Left renal pelvis (tissue), 4 donors: ENCODE measurements at places on chromosomes 4 and X.

- DNase-seq, result no peak
These were observed 182.7 kb downstream of the ANK2 start for GRCh38 chr4:113232194-113232593.

DNA sequence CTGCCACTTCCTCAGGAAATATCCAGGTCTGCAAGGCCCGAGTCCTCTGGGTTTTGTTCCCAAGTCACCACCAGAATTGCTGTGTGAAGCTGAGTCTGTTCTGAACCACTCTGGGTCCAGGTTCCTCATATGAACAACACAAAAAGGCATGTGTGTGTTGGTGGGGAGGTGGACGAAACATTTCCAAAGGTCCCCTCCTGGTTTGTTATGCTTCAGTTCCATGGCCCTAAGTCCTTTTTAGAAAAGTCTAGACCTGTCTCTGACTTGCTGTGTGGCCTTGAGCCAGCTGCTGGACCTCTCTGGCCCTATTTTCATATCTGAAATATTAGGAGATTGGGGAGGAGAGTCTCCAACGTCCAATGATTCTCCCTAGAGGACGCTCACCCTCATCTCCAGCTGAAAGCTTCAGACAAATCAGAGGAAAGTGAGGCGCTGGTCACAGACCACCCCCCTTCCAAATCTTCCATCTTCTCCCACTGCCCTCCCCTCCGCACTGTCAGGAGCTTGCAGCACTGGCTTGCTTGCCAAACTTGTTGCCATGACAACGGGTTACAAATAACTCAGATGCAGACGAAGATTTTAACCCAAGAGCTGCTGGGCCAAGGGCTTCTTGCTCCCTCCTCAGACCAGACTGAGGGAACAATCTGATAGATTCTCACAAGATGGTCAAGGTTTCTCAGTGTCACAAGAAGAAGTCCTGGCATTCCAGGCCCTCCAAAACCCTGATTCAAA lies 64.5 kb downstream of the SMC1A start:
- DNase-seq, result peak; percentile 5

DNA sequence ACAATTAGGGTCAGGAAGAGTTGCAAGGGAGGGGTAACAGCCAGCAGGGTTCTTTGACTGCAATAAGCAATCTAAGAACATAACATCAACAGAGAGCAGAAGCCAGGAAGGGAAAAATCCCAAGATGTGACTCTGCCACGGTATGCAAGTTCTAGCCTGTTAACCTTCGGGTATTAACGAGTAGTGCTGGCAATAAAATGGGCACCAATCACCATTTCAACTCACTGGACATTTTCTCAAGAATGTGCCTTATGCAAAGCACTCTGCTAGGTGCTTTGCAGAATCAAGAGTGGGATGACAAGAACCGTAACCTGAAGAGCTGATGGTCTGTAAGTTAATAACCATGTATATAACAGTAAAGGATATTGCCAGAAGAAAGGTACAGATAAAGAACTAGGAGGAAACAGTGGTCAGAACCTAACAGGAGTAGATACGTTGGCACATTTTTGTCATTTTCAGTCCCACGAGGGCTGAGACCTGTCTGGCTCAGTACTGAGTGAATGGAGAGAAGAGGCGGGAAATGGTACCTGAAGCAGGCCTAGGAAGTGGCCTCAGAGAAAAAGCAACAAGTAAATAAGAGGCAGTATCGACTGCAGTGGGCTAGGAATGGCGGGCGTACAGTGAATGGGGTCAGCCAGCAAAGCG lies 2.7 kb downstream of the ELOVL6 start:
- no peak for DNase-seq

DNA sequence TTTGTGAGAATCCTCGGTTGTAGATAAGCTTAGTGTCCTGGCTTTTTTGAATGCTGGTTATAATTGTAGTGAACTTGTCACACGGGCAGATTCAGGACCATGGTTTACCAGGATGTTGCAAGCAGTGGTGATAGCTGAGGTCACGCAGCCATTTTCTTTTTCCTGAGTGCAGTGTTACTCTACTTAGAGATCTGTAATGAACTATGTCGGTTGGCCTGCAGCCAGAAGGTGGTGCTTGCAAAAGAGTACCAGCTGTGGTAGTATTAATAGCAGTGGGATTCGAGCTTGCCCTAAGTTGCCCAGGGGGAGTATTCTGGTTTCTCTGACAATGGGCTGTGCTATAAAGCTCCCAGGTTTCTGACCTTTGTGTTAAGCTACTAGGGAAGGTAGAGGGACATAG lies 368.9 kb downstream of the SLITRK2 start:
- DNase-seq, result no peak

- DNase-seq, result no peak
These were observed 29.1 kb downstream of the JADE3 start for GRCh38 chrX:46941341-46941740.

GRCh38 chr4:24729119-24729730 lies 66.1 kb upstream of the SOD3 start:
- DNase-seq, result no peak

DNA sequence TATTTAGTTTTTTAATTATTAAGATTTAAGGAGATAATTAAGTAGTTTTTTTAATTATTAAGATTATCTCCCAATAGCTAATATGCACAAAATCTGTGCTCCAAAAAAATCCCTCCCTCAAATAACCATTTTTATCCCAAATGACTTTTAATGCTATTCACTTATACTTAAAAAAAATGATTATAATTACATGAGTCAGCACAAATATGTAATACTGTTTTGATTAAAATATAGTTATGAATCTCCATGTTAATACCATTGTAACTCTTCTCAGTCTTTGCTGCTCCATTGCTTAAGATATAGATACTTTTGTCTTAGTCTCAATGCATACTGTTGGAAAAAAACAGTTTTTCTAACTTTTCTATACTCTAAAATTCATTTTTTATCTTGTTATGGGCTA lies 1121.1 kb upstream of the ADGRL3 start:
- DNase-seq, result no peak

- DNase-seq, result no peak
These were observed 395.5 kb upstream of the BOD1L1 start for GRCh38 chr4:14023036-14023435.

DNA sequence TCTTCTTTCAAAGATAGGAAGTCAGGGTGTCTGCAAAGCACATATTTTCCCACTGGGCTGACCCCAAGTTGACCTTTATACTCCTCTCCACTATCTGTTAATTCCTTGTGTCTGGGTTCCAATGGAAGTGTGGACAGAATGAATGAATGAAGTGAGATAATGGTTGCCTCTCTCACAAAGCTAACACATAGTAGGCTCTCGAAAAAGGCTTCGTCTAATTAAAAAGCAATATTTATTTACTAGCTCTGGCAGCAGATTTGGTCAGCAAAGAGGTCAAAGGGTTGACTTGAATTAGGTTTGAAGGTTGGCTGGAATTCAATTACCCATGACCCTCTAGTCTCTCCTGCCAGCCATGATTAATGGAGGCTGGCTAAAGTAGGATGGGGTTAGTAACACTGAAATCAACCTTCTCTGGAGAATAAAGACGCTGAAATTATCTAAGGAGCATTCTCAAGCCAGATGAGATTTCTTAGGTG lies 280.3 kb upstream of the KLF3 start:
- DNase-seq, result no peak

GRCh38 chrX:140422501-140422900 lies 82.4 kb downstream of the SOX3 start:
- DNase-seq, result no peak

GRCh38 chrX:13074297-13075262 lies 30.2 kb upstream of the FAM9C start:
- no peak for DNase-seq

DNA sequence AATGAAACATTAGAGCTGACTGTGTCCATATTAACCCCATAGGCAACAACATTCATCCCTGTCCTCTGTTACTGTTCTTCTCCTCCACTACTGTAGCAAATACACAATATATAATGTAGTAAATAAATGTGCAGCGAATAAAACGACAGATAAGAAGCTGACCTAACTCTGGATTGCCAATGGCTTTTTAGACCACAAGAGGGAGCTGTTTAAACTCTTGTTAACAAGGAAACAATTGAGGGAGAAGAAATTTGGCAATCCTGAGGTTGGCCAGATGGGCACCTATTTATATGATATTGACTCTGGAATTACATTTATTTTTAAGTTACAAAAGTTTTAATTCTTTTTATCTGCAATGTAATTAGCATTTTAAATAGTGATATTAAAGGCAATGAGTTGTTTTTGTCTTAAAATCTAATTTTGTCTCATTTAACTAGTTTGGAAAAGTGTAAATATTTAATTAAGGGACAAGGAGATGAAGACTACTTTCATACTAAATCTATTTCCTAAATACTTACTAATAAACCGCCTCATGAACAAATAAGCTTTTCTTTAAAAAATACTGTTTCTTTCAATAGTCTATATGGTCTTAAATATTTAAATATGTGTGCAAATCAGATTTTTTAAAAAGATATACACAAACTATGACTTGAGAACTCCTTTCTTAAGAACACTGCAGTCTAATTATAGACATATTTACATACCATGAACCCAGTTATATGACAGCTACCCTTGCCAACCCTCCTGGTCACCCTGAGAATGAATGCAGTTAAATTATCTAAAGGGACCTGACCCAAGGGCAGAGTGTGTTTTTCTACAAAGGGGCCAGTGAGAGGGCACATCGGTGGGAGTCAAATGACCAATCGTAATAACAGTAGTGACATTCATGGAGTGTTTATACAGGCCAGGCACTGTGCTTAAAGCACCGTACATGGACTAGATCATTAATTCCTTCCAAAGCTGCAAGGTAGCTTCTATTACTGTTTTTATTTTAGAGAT lies 52.9 kb upstream of the HPF1 start:
- peak; percentile 62 for DNase-seq

- DNase-seq, result no peak
These were observed 2.1 kb downstream of the SEL1L3 start for GRCh38 chr4:25860586-25861279.
